ENCODE measurements at places on chromosomes 4 and X.

DNA sequence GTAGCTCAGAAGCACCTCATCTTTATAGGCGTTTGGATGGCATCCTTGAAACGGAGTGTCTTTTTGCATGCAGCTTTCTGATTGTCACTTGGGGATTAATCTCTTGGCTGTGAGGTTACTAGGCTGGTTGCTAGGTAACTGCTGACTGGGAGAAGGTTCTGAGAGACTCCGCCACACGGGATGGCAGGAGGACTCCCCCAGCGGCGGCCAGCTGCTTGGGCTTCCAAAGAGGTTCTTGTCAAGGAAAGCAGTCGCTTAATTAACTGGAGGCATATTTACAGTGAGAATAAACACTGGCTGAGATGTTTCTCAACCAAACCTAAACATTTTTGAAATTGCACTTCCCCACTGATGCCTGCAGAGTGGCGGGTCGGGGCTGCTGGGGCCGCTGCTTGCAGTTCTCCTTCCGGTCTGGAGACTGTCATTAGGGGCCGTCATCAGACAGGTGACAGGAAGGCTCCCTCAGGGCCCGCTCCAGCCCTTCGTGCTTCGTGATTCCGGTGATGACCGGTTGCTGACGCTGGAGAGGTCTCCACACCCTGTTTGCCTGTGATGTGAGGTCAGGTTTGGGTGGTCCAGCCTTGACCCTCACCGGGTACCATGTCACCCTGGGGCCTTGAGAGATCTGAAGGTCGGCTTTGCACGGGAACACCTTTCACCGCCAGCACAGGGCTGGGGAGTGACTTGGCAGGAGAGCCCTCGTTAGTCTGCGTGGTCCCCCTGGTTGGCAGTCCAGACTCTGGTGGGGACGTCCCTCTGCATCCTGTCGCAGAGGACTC lies 9.1 kb downstream of the NSG1 start:
- no peak for DNase-seq

DNA sequence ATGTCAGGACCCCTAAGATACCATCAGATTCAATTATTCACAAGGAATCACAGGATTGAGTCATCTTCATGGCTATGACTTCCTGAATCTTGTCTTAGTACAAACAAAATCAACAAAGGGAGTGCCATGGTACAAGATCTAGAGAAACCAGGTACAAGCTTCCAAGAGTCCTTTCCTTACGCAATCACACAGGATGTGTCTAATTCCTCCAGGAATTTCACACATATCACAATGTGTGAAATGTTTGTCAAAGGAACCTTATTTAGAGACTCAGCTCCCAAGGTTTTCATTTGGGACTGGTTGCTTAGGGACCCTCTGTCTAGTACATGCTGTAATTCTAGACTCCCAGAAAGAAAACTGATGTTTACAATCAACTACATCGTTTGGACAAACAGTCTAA lies 83.0 kb downstream of the MAB21L2 start:
- DNase-seq = no peak

- DNase-seq = peak; percentile 44
These were observed 389.4 kb downstream of the GALNTL6 start for GRCh38 chr4:172202480-172203076.

- no peak for DNase-seq
These were observed 4.6 kb downstream of the TMEM255A start for GRCh38 chrX:120306630-120307029.

GRCh38 chr4:142721187-142721586 lies 124.9 kb downstream of the INPP4B start:
- no peak for DNase-seq

- DNase-seq = no peak
These were observed 86.4 kb downstream of the ANKRD17 start for GRCh38 chr4:73172161-73172560.

DNA sequence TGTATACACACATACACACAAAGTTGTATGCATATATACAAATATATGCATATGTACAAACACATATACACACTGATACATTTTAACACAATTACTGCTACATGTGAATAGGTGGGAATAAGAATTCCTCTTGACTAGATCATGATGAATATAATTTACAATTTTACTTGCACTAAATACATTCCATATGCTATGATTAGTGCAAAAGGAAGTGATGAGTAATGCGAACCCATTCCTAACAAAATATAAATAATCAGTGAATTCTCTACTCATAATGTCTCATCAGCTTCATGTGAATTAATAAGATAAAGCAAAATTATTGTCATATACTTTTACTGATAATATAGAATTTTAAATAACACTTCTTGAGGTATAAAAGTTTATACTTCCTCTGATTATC lies 1077.3 kb upstream of the PCDH10 start:
- no peak for DNase-seq

- no peak for DNase-seq
These were observed 5.0 kb downstream of the AFM start for GRCh38 chr4:73486497-73486896.

DNA sequence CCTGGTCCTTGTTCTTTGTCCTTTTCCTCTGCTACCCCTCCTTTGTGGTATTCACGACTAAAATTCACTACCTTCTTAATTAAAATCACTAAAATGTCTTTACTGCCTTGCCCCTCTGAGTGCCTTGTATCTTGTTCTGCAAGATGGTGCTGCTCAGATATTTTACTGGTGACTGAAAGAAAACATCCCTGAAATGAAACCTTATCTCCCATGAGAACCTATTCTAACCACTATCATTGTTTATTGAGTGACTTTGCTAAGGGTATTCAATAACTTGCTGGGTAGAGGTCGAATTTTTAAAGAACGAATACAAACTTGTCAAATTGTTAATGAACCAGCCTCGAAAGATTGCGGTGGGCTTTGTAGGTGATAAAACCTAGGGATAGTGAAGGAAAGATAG lies 52.8 kb downstream of the SPRY1 start:
- no peak for DNase-seq

GRCh38 chrX:30654989-30655607 lies 1.9 kb downstream of the GK start:
- peak; percentile 21 for DNase-seq

- no peak for DNase-seq
These were observed 5.6 kb downstream of the TMEM255A start for GRCh38 chrX:120305531-120306141.

GRCh38 chrX:121356139-121356849 lies 308.9 kb downstream of the GLUD2 start:
- no peak for DNase-seq

DNA sequence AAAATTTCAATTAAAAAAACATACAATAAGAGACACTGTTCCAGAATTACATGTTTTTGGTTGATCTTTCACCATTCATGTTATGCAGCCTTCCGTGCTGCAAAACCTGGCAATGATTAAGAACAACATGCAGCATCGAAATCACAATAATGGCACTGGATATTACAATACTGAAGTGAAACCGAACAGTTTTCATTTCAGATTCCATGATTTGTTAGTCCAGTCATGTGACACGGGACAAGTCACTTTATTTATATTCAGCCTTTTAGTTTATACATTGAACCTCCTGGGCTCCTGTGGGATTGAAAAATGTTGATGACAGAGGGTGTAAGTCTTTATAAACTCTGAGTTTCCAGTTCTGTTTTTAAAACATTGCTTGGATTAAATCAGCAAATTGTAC lies 142.5 kb upstream of the TTC29 start:
- DNase-seq = no peak

DNA sequence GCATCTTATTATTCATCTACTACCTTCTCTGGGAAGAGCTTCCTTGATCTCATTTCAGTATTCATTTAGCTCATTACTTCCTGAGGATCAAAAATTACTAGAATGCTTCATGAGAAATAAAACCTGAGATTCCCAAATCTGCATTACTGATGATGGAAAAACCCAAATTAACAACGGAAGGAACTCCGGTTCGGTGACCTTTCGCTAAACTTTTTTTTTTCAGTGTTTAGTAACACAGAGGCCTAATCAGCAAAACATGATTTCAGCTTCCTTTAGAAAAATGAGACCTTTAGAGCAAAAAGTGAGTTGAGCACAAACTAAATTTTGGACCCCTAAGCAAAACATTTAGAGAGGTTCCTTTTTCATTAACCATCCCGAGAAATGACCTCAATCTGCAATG lies 229.2 kb downstream of the MAML3 start:
- DNase-seq = no peak

- DNase-seq = no peak
These were observed 77.4 kb downstream of the TBL1X start for GRCh38 chrX:9542106-9542760.

GRCh38 chr4:16262188-16262587 lies 35.9 kb upstream of the TAPT1 start:
- DNase-seq = no peak

- no peak for DNase-seq
These were observed 1.4 kb downstream of the TREX2 start for GRCh38 chrX:153444333-153445011.

DNA sequence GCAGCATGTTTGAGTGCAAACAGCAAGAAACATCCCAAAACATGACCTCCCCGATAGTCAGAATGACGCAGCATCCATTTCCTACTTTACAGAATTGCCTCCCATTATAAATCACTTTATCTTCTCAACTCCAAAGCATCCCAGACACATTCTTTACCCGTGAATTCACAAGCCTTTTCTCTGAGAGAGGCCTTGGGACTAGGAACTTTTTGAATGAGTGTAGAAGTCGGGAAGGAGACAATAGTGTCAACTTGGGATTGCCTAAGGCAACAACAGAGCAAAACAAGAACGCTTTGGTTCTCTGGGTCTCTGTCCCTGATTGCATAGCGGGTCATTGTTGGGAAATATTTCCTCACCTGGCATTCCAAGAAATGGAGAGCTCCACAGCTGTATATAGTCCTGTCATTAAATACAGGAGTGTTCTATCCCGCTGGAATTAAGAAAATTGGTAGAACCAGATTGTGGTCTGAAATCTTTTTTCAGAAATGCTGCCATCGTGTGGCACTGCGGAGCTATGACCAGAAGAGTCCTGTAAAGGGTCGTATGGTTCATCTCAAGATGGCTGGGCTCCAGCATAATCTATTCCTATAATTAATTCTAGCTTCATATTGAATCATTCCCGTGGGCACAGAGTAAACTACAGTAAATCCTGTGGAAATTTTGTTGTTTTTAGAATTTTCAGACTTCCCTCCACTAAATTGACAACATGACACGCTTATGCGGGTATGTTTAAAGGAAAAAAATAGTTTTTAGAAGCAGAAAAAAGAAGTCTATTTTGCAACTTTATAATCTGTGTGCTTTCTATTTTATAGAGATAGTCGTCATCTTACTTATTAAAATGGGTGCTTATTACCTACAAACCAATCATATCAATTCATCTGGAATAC lies 2.0 kb upstream of the SPP1 start:
- peak; percentile 41 for DNase-seq
